T follicular helper cell (primary cell): ENCODE measurements at places on chromosomes 6 and 20.

GRCh38 chr6:22809370-22809769 is 240.0 kb downstream of the HDGFL1 start:
- DNase-seq: no peak

DNA sequence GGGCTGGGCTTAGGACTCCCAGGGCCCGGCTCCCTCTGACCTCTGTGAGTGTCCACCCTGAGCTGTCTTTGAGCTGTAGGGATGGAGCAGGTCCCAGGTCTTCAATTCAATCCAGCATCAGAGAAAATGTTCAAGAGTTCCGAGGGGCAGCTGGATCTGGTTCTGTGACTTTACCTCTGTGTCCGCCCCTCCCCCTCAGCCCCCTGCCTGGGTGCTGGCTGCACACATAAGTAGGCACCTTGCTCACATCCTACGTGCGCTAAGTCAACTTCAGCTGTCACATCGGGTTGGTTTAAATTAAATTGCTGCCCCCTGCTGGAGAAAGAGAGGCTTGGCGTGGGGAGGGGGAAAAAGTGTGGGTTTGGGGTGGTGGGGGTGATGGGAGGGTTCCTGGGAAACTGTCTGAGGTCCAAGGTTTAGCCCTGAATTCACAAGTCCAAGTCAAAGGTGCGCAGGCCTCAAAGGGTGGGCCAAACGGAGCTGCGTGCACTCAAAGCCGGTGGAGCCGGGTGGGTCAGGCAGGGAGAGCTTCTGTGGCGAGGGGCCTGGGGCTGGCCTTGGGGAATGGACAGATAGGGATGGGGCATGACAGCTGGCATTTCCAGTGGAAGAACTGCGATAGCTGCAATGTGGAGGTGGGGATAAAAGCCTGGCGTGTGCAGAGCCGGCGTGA is 3.0 kb downstream of the WFDC5 start:
- DNase-seq: no peak

DNA sequence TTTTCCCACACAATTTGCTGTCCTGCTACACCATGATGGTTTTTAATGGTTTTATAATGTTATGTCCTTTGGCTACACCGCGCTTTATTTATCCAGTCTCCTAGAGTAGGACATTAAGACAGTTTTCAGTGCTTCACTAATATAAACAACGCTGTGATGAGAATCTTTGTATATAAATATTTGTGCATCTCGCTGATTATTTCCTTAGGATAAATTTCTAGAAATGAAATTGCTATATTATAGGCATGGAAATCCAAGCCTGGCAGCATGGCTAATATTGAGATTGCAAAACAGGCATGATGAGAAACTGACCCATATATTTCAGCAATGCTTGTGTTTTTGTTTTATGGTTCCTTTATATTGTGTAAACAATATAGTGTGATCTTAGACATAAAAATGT is 81.4 kb upstream of the ATXN1 start:
- no peak for DNase-seq

GRCh38 chr20:19423900-19424620 is 211.6 kb downstream of the SLC24A3 start:
- no peak for DNase-seq

GRCh38 chr20:41110012-41110411 is 27.3 kb upstream of the PLCG1 start:
- DNase-seq: no peak

GRCh38 chr6:162907876-162908481 is 180.2 kb downstream of the PACRG start:
- no peak for DNase-seq

DNA sequence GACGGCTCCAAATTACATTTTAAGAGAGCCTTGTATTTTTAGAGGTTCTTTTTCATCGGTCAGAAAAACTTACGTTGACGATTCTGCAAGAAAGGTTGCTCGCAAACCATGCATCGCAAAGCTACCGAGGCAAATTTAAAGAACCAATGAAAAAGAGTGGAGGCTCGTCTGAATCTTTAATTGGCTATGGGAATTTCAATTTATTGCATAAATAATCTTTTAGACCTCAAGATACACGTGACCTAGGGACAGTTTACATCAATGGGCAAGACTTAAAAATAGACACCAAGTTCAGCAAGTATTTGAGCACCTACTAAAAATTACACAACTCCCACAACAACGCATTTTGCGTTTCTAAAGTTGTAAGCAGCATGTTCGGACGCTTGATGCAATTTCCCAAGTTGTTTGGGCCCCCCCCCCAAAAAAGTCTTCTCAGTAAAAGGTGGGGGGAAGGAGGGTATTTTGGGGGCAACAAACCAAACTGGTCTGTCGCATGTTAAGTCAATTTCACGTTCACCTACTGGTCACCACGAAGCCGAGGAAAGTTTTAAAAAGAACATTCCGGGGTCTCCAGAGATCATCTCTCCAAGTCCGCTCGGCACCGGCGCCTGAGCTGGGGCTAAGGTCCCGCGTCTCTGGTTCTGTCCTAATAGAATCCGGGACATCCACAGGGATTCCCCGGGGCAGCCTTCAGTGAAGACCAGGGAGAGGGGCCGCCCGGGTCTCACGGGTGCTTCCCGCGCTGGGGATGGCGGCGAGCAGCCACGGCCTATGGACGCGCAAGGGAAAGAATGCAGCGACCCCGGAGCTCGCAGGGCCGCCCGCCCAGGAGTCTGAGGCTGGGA is 851 bp downstream of the SNX5 start:
- no peak for DNase-seq

DNA sequence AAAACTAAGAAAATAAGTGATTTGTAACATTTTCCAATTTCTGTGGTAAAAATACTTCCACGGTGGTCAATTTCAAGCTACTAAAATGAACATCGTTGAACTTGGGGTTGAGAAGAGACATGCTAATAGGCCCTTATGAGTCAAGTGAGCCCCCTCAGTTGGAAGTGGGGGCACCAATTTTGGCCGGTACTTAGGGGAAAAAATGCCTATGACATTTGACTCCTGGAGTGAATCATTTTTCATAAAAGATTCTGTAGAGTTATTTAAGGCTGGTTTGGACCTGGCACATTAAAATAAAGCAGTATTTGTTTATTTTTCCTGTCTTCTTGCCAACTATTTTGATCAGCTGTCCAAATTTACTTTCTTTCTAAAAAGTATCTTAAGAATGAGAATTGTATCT is 32.4 kb upstream of the CAP2 start:
- DNase-seq: no peak

DNA sequence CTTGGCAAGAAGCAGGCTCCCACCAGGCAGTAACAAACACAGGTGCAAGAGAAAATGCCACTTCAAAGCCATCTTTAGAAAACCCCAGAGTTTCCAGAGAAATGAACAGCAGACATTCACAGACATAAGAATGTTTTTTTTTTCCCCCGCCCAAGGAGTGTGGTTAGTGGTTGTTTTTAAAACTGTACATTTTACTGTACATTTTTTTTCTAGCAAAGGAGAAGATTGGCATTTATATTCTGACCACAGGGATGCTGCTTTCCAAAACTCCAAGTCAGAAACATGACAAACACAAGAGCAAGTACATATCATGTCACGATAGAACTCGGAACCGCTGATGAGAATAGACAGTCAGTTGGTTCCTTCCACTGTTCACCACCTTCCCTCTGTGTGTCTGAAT is 197.9 kb downstream of the LRFN2 start:
- no peak for DNase-seq

DNA sequence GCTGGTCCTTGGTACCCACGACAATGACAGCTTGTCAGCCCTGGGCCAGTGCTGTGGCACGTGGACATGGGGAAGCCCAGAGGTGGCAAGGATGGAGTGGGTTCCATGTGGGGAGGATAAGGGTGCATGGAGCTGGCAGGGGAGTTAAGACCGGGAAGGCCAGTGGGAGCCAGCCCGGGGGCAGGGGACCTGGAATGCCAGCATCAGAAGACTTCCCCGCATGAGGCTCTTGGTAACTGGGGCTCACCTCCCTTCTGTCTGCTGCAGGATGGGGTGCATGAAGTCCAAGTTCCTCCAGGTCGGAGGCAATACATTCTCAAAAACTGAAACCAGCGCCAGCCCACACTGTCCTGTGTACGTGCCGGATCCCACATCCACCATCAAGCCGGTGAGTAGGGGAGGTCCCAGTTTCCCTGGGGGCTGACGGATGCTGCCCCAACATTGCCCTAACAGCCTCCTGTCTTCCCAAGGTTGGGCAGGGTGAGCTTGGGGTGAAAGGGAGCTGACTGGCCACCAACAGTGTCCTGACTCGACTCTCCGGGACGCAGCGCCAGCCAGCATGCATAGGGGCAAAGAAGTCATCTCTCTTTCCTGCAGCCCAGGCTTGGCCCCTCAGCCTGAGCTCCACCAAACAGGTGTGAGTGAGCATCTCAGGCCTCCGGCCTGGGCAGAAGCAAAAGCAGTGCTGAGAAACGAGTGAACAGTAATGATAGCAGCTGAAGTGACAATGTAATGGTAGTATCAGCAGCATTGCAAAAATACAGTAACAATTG is 19.5 kb downstream of the HCK start:
- no peak for DNase-seq

DNA sequence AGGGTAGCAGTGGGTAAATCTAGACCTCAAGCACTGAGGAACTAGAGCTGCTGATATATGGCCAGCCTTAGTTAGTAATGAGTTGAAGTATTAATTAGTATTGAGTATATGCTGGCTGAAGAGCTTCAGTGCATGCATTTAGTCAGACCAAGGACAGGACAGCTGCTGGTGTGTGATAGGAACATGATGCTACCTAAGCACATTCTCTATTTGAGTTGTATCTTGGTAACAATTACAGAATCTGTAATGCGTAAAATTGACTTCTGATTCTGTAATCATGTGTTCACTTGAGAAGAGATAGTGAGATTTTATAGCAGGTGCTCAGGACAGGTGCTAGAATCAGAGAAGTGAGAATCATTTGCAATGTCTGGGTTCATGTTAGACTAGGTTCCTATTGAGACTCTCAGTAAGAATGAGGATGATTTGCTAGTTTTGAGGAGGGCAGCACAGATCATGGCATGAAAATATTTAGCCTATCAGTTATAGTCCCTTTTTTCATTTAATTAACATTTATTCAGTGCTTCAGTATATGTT is 369.4 kb upstream of the HS3ST5 start:
- DNase-seq: no peak

DNA sequence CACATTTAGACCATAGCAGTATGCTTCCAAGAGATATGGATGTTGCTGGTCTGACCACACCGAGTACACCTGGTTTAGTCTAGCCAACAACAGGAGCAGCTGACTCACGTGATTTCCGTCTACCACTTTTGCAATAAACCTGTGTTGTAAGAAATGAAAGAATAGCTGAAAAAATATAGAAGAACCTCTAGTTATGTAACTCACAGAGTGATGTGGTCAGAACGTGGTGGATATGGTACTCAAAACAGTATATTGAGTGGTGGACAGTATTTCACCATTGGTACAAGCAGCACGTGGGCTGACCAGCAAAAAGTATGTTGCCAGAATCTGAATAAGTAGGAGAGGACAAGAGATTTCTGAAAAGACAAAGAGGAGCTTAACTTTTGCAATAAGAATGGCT is 226.9 kb downstream of the TBC1D7 start:
- DNase-seq: no peak

GRCh38 chr6:119233312-119233984 is 116.1 kb downstream of the MAN1A1 start:
- no peak for DNase-seq

DNA sequence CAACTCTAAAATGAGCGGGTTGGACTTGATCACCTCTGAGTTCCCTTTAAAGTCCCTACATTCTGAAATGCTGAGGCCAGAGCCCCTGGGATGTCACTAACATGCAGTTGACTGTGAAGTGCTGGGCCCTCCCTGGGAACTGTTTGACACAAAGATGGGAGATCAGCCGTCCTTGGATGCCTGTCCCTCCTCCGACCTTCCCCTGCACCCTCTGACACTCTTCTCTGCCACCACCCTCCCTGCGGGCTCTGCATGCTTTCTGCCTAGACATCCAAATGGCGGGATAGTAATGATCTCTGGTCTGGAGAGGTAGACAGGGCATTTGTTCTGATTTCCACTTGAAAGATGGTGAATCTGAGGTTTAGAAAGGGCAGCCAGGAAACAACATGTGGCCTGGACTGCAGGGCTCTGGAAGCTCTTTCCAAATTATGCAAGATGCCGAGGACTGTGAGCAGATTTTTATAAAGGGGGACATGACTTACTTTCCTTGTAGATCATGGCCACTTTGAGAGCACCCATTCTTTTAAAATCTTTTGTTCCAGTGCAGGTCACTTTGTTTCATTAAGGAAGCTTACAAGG is 113.2 kb downstream of the ZDHHC14 start:
- DNase-seq: no peak

- no peak for DNase-seq
These were observed 151.1 kb upstream of the B3GAT2 start for GRCh38 chr6:71107911-71108420.

DNA sequence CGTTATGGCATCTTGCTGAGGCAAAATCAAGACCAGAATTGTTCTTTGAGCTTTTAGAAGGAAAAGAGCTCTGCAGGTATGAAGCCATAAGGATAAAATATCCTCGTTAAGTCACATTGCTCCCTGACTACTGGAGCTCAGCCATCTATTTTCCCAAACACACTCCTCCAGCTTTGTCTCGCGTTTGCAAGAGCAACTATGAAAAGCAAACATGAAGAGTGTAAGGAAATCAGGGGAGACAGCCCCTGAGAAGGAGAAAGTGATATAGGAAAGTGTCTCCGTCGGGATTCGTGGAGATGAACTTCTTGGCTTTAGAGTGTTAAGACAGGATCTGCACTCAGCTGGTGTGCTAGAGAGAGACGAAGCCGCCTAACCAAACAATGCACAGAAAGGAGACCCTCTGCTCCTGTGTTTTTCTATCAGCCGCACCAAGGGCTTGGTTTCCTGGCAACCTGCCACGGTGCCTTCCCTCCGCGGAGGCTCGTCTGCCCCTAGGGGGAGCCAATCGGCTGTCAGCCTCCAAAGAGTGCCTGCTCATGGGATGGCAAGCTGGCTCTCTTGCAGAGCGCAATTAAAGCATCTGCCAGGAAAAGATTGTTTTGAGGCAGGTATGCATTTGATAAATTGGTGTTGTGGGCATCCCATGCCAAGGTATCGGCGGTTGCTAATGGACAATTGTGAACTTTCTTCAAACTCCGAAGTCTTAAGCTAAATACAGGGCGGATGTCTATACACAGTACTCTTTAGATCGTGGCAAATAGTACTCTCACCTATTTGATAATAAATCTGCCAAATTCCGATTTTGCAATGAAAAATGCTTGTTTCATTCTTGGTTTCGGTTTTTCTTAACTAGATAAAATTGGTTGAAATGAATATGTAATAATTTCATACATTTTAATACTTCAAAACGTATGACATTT is 603.2 kb downstream of the RNF144B start:
- DNase-seq: no peak

- no peak for DNase-seq
These were observed 53.3 kb downstream of the PLEKHG1 start for GRCh38 chr6:150652848-150653613.
